Activated CD8-positive, alpha-beta memory T cell treated with anti-CD3 and anti-CD28 coated beads, Interleukin-2, amount 50 U/mL, for 4 hours (primary cell): ENCODE measurements at places on chromosomes 5 and 9.

- no peak for DNase-seq
These were observed 368 bp upstream of the CCDC180 start for GRCh38 chr9:97307091-97307490.

- DNase-seq: no peak
These were observed 31.2 kb upstream of the LRRC14B start for GRCh38 chr5:160173-160510.

DNA sequence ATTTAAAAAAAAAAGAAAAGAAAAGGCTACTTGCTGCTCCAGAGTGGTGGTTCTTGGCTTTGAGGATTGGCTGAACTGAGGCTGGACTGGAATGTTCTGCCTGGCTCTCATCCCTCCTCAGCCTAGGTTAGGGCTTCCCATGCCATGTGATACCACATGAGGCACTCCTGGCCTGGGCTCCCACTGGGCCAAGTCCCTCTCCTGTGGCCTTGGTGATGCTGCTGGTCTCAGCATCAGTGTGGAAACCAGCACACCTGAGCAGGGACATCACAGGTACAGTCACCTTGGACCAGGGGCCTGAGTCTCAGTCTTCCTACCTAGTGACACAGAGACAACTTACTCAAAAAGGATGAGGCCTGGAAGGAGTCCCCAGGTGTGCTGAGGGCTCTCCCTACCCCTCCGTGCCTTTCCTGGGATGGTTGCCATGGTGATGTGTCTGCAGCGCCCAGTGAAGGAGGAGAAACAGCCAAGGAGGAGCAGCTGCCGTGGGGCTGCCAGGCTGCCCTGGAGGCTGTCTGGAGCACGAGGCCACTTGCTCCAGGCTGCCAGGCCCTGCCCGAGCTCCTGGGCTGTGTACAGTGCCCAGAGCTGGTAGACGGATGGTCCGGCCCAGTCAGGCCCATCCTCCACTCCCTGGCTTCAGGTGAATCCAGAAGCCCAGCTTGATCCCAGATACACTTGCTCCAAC lies 71.0 kb downstream of the WNK2 start:
- no peak for DNase-seq

DNA sequence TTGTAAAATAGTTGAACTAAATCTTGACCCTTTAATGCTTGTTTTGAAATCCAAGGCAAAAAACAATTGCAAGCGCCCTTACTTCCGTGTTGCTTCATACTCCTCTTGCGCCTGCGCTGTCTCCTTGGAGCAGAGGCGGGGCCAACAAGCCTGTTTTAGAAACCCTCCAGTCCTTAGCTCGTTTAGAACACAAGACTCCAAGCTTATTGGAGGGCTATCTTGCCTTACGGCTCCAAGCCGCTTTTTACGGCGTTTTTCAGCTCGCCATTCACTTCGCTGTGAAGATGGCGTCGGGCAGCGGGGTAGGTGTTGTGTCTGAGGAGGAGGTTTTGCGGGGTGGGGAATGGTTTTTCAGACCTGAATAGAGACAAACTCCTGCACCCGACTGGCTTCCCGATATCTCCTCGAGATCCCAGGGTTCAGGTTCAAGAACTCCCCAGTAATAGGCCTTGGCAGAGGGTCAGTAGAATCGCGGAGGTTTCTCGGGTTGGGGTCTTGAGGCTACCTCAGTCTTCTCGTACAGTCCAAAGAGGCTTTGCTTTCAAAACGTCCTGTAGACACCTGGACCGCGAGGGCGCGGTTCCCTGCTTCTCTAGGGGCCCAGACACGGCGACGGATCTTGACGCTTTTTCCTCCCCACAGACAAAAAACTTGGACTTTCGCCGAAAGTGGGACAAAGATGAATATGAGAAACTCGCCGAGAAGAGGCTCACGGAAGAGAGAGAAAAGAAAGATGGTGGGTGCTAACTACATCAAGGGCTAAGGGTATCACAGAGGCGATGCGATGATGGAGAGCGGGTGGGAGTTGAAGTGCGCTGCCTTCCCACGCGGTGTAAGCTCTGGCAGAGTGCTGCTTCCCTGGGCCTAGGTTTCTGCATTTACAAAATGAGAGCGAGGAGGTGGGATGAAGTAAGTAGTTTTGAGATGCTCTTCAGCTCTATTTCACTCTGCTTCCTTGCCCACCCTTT lies at the start of gene ZMAT2:
Gene ZMAT2 (plus strand): TSS at position 271 of the 968 bp plus-strand sequence. CDS start 14 bp downstream, at position 285.
- DNase-seq: peak; percentile 89

DNA sequence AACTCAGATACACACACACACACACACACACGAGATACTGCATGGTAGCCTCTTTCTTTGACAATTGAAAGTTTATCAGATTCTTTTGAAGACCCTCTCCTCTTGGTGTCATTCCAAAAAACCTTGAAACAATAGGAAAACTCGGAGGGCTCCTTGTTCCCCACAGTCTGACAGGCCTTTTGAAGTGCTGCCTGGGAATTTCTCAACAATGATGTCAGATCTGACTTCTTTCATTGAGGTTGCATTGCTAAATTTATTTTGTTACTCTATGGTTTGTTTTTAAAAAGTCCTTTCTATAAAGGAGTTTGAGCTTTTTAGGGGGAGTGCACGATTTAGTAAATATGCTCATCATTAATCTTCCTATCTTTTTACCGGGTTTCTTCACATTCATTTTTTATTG lies 583.9 kb downstream of the SEMA5A start:
- DNase-seq: no peak

DNA sequence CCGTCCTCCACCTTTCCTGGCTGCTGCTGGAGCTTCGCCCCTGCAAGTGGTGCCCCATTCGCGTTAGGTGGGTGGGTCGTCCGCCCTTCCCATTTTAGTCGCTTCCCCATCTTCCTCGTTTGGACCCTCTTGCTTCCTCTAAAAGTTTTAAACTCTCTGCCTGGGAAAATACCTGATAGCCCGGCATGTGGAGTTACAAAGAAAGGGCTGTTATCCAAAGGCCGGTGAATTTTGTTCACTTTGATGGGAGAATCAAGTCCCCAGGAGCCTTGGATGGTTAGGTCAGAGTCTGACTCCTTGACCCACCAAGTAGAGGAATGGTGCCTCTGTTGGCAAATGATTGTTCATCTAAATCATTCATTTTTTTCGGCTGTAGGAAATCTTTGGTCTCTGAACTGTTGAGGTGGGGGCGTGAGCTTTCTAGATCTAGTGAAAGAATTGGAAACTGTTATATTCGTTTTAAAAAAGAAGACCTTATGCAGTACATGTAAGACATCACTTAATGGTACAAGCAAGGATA lies 29.5 kb upstream of the APC start:
- DNase-seq: no peak

- DNase-seq: no peak
These were observed 50.2 kb downstream of the C9orf50 start for GRCh38 chr9:129570450-129571297.

DNA sequence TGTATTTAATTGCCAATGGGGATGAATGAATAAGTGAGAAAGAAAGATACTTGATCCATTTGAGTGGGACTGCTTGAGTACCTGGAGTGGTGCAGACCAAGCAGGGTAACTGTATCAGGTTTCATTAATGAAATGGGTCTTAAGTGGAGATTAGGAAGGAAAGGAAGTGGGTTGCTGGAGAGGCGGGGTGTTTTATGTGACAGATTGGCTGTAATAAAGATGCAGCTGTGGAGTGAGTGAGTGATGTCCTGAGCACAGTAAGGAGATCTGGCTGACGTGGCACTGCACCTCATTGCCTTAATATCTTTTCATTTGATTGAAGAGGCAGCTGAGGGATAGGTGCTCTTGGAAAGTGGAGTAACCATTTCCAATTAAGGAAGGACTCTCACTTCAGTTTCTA lies 161.0 kb upstream of the CCDC152 start:
- no peak for DNase-seq

DNA sequence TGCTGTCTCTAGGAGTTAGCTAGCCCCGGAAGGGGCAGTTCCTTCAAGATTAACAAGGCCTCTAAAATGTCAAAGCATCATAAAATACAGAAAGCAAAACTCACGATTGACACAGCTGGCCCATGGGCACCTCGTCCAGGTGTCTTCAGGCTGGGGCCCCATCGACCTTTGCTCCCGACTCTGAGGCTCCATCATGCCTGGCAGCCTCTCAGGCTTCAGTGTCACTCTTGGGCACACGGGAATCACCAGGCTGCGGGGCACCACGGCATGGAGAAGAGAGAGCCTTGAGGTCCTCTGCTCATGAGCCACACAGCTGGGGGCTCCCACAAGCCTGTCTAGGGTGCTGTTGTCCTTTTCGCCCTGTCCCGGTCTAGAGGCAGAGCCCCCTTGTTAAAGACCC lies 161.2 kb downstream of the GAPVD1 start:
- DNase-seq: no peak

DNA sequence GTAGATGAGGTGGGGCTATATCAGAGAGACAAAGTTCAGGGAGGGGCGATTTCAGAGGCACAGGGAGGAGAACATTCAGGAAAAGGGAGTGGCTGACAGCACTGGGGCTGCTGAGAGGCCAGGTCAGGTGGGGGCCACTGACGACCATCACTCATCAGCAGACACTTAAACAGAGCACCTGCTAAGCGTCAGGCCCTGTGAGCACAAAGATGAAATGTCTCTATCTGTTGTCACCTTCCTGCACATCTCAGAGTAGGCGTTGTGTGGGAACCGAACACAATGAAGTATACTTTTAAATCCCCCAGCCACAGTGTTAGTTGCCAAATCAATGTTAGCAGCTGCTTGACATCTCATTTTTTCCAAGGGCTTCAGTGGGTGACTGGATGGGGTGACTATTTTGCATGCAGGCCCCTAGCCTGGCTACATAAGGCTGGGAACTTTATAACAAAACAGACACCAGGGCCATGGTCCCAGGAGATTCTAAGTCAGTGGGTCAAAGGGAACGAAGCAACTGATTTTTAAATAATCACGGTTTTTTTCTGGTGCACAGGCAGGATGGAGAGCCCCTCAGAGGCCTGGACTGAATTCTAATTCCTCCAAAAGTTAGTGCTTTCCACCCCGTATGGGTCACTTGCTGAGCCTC lies 31.1 kb upstream of the ANKRD18A start:
- DNase-seq: no peak

- no peak for DNase-seq
These were observed 147.9 kb downstream of the PLPPR1 start for GRCh38 chr9:101176384-101176783.

DNA sequence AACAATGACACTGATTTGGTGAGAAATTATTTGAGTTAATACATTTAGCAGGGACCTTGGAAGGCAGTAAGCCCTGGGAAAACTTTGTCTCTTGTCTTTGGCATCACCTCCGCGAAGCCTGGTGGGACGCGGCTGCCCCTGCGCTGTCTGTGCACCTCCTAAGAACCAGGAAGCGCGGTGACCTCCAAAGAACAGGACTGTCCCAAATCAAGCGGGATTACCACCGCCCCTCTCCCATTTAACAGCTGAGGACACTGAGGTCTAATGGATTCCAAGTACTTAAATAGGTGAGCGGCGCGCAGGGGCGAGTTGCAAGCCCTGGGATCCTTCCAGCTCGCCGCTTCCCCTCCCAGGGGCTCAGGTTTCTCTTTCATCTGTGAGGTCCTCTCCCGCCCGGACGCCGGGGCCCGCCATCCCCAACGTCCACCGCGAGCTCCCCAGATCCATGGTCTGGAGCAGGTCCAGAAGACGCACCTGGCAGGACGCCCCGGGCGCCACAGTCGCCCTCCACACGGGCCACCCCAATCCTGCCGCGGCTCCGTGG lies 432 bp downstream of the STARD4 start:
- no peak for DNase-seq

- no peak for DNase-seq
These were observed 2.4 kb upstream of the GLT6D1 start for GRCh38 chr9:135641745-135642144.

DNA sequence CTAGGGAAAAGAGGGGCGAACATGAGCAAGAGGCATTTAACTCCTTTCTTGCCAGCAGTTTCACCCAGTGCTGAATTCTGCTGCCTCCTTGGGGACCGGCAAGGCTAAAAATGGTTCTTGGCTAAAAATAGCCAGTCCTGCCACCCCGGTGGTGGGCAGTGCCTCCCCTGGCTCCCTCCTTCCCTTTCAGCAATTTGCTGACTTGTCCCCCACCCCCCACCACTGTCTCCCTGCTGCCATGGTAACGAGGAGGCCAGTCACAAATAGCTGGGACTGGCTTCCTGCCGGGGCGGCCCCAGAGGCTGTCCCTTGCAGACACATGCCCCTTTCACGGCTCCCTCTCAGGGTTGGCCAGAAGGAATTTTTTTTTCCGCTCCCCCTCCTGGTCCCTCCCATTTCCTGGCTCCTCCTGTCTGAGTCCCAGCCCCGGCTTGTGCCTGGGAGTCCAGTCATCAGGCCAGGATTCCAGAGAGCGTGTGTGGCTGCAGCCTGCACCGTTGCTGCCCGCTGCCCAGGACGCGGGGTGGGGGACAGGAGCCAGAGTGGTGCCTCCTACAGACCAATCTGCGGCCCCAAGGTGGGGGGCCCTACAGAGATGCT lies 130.3 kb downstream of the RGS3 start:
- DNase-seq: no peak

DNA sequence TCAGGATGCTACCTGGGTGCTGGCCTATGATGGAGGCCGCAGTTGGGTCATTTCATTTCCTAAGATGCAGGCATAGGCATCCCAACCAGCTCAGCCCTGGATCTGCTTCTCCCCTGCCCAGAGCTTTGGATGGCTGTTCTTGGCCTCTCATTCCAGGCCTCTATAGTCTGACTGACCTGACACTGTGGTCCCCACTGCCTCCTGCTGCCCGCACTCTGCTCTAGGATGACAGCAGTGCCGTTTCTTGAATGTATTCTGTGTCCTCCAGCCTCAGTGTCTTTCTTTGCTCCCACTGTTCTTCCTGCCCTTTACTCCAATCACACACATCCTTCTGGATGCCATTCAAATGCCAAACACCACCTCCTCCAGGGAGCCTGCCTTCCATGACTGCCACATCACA lies 235.7 kb downstream of the HSPA4 start:
- DNase-seq: peak; percentile 46

DNA sequence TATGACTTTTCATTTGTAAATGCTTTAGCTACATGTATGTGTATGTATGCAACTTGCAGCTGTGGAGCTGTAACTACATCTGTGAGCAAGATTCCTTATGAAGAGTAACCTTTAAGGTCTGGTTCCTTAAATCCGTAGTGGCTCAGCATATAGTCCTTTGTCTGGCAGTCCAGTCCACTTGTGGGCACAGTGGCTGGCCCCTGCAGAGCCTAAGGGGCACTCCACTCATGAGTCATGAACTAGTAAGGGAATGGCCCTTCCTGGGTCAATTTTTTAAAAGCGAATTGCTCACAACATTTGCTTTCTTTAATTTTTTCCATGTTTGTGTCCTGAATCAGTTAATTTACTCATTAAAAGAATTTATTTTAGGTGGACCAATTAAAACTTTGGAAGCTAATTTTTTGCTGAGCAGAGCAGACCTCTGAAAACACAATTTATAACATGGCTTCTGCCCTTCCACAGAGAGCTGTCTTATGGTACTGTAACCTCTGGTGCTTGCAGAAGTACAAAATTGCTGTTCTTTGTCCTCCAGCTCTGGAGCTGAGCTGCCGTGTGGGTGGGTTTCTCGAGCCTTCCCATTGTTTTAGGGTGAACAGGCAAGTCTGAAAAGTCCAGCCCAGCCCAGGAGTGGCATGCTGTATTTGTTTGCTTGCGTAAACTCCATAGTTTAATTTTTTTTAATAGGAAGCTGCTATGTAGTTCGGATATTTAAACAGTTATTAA lies 110.1 kb downstream of the MVB12B start:
- DNase-seq: no peak

- peak; percentile 85 for DNase-seq
These were observed 14.8 kb upstream of the CEMIP2 start for GRCh38 chr9:71783120-71783523.

GRCh38 chr5:179595916-179596315 lies 27.6 kb downstream of the HNRNPH1 start:
- DNase-seq: no peak

GRCh38 chr9:73684601-73685000 lies 532.9 kb downstream of the ANXA1 start:
- no peak for DNase-seq
